ENCODE measurements at places on chromosomes 2 and 18. TPM values are rescaled to one million over a fixed set of nuclear protein-coding genes. Genes with fewer than 3 reads are reported as not detected.
A peak's percentile ranks its signal among the peaks of the same experiment; 100 is the strongest.

- no peak for DNase-seq
Observed at GRCh38 chr18:35171315-35171987, 69.4 kb upstream of the ZNF397 start.

- DNase-seq, result no peak
Observed at GRCh38 chr2:11177871-11178690, 22.8 kb downstream of the SLC66A3 start.

- DNase-seq, result peak; percentile 84
Observed at GRCh38 chr2:203327901-203328759, at the start of gene ABI2. ABI2 (plus strand) TSS chr2:203328394; CDS start chr2:203328515, 121 bp downstream.

GRCh38 chr2:50658883-50659282 is 373.0 kb downstream of the NRXN1 start:
- no peak for DNase-seq

- DNase-seq, result no peak
Observed at GRCh38 chr2:18824915-18825314, 235.5 kb upstream of the NT5C1B start.

The IL36B gene
- not detected for total RNA-seq

The CWC22 gene
- 17.5 TPM for total RNA-seq

The SPP2 gene
- not detected for total RNA-seq
